ENCODE measurements at places on chromosomes 2 and 18.

DNA sequence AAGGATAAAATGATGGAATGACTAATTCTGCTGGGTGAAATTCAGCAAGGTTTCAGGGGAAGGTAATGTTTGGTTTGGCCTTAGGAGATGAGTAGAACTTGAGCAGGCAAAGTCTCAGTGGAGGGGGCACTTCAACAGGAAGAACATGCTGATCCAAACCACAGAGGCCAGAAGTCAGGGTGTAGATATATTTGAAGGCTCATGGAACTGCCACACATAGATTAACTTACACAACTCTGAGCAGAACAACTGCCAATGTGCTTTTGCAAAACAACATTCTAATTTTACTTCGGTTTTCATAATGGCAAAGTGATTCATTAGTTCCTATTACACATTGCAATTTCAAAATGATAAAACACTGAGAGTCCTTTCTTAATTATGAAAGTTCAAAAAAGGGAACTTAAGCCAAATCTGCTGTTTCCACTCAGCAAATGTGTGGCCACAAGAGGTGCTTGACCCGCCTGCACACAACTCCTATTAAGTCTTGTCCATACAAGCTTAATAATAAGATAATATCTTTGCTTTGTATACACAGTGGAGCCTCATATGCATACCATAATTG lies 284.8 kb downstream of the MREG start:
- peak; percentile 89 for DNase-seq

GRCh38 chr18:23662309-23663263 lies at the start of gene ANKRD29:
ANKRD29 (minus strand) TSS chr18:23662911; CDS start chr18:23662730, 181 bp downstream.
- no peak for DNase-seq

GRCh38 chr2:72028996-72029395 lies 118.7 kb downstream of the CYP26B1 start:
- DNase-seq, result no peak

DNA sequence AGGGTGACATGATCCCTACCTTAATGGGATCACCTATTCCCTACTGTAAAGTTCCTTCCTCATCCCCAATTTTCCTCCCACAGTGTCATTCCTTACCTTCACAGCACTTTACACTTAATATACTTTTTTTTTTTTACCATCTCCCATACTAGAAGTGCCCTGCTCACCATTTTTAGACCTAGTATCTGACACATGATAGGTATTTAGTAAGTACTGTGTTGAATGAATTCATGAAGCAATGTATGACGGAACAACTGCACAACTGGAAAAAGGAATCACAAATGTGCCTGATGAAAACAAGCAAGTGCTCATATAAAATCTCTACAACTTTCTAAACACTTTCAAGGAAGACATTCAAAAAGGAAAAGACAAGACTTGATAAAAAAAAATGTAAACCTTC lies 77.0 kb upstream of the ST8SIA5 start:
- DNase-seq, result no peak

DNA sequence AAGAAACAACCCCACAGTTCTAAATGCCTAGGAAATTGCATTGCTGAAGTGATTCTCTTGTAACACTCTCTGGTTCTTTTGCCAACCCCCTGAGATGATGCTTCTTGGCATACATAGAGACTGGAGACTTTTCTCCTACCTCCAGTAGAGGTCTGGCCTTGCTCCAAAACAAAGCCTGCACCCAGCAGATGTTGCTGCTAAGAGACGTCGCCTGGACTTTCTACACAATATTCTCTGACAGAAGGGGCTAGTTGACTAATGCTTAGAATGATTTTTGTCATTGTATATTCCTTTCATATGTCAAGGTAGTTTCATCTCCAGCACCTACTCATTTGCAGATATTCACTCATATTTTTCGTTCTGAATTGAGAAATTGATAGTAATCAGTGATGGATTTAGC lies 24.6 kb downstream of the SOWAHC start:
- DNase-seq, result peak; percentile 57

GRCh38 chr18:46793565-46793964 lies 36.7 kb upstream of the ST8SIA5 start:
- DNase-seq, result no peak

- DNase-seq, result no peak
Measured at GRCh38 chr2:138356178-138356577, 145.4 kb upstream of the SPOPL start.

GRCh38 chr2:127584516-127585033 lies 49.1 kb downstream of the MYO7B start:
- DNase-seq, result no peak

GRCh38 chr2:180385601-180386201 lies 378.6 kb upstream of the CWC22 start:
- no peak for DNase-seq

- DNase-seq, result no peak
Measured at GRCh38 chr2:38375696-38376345, 1.3 kb downstream of the ATL2 start.

DNA sequence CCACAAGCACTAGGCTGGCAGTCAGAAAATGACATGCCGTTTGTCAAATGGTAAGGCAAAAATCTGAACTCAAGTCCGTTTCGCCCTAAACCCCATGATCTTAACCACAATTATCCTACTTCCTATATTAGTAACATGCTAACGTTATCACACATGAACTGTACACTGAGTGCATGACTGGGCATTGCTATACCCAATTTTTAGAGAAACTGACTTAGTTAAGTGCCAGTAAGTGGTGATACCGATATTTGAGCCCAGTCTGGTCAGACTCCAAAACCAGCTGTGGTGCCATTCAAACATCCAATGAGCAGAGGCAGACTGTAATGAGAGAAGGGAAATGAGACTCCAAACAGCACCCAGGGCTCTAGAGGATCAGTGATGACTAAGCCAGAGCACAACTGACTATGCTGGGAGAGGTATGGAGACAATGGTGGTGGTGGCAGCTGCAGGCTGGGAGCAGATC lies 311.7 kb upstream of the PKDCC start:
- no peak for DNase-seq

GRCh38 chr18:62245177-62245576 lies 58.1 kb downstream of the RELCH start:
- DNase-seq, result no peak

DNA sequence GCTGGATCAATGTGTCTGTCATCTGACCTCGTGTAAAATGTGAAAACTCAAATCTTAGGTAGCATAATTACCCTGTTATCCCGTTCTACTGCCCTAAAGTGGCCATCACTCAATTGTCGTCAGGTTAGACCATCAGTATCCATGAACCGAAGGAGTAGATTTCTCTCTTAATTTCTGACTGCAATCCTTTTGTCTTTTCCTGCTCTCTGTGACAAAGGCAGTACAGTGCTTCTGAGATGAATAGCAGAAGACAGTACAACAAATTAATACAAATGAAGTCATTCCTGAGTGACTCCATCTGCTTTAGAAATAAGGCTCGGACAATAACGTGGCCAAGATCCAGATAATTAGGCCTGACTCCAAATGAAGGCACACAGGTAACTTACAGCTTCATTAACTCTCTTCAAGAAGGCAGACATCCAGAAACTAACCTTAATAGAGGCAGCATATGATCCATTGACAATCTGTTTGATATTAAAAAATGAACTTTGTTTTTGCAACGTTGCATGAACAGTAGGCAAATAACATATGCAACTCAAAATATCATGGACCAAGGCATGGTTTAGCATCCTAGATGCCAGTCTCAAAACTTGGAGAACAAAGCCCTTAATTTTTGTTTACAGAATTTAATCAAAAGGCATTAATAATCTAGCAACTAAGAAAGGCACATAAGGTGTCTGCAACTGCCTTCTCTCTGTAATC lies 96.7 kb upstream of the CDH20 start:
- no peak for DNase-seq

- DNase-seq, result no peak
Measured at GRCh38 chr2:136328207-136328795, 210.4 kb upstream of the CXCR4 start.

- DNase-seq, result no peak
Measured at GRCh38 chr2:16008856-16009255, 68.5 kb downstream of the MYCN start.

GRCh38 chr18:76967721-76968472 lies 145.5 kb downstream of the ZNF236 start:
- DNase-seq, result no peak

DNA sequence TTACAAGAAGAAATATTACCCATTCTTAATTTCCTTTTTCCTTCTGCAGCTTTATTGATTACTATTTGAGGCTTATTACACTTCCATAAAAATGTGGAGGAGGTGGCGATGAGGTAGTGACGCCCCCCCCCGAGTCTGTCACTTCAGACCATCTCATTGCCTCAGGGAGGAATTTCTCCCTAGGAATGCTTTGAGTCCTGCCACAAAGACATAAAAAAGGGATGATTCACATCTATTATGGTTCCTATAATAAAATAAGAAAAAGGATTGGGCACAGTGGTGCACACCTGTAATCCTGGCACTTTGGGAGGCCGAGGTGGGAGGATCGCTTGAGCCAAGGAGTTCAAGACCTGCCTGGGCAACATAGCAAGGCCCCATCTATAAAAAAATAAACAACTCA lies 93.7 kb downstream of the AOX1 start:
- DNase-seq, result no peak

GRCh38 chr18:6982398-6982797 lies 135.2 kb downstream of the LAMA1 start:
- DNase-seq, result no peak

- DNase-seq, result no peak
Measured at GRCh38 chr2:60309336-60309735, 244.1 kb downstream of the BCL11A start.

DNA sequence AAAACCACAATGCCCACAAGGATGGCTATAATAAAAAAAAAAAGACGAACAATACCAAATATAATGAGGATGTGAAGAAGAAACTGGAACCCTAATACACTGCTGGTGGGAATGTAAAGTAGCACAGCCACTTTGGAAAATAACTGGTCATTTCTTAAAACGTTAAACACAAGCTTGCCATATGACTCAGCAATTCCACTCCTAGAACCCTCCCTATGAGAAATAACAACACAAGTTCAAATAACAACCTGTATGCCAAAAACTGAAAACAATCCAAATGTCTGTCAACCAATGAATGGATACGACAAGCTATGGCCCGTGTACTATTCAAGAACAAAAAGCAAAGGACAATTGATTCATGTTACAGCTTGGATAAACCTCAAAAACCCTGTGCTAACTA lies 7.0 kb upstream of the ALPK2 start:
- peak; percentile 15 for DNase-seq

- no peak for DNase-seq
Measured at GRCh38 chr2:84077496-84077895, 381.6 kb downstream of the SUCLG1 start.

- no peak for DNase-seq
Measured at GRCh38 chr2:117714110-117714509, 100.4 kb upstream of the DDX18 start.

DNA sequence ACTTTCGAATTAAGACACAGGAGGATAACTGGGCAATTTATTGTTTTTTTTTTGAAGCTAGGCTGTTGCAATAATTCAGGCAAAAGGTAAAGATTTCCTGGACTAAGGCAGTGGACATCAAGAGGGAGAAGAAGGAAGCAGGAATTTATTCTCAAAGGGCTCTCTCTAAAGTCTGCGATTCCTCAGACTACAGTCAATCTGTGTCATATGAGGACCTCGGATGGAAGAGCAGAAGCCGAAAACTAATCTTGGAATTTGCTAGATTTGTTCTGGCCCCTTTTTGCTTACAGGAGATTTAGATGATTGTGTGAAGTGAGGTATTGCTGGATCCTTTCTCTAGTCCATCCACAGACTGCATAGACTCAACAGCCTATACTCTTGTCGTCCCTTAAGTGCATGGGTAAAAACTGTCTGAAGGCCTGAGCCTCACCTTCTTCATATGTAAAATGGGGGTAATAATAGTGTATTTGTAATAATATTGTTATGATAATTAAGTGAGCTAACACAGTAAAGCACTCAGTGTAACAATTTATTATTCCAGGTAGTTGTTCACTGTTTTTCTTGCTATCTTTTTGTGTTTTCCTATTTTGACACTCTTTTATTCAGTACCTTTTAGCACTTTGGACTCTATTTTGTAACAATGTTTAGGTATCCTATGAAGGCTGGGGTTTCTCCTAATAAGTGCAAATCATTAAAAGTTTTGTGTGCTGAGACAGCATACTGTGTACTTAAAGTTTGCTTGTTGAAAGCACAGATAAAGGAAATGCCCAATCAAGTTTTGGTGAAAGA lies 54.2 kb upstream of the NT5C1B start:
- DNase-seq, result no peak

DNA sequence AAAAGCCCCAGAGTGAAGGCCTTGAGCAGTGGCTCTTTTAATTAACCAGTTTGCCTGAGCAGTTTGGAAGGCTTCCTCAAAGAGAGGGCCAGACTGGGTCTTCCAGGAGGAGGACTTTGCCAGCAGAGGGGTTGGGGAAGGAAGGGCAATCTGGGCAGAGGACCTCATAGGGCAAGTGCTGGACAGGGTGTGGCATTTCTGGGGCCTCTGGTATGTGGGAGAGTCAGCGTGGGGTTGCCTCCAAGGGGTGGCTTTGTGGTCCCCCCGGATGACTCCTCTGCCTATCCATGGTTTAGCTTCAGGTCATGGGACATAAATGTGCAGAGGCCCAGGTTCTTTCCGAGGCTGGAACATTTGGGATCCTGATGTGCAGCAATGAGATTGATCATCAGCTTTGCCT lies 12.6 kb downstream of the GLI2 start:
- DNase-seq, result no peak

DNA sequence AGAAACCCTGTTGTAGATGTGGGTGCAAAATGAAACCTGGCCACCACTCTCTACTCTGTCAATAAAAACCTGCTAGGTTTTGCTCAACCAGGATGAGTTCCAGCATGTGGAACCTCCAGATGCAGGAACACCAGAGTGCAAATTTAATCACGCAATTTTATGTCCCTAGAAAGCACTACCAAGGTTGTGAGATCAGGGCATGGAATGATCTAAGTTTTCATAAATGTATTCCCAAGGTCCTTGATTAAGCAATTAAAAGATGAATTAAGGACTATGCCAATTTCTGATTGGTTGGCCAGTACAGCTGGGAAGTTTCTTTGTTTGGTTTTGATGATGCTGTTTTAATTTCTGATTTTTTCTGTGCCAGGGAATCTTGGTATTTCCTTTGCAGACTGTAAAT lies 179.2 kb downstream of the KCNS3 start:
- no peak for DNase-seq

GRCh38 chr2:3291113-3291512 lies 86.5 kb downstream of the EIPR1 start:
- DNase-seq, result no peak

DNA sequence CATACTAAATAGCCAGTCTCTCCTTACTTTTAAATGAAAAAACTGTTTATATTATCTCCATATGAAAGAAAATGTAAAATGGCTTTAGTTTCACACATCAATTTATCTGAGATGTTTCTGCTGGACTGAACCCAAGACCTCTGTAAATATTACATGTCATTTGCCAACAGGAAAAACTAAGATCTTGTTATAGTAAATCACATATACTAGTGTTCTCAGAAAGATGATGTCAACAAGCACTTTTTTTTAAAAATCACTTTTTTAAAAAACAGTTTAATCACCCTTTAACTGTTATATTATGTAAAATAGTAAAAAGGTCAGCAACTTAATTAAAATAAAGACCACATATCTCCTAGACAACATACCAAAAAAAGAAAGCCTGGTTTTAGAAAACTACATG lies 46.3 kb downstream of the PTPN2 start:
- no peak for DNase-seq

- DNase-seq, result no peak
Measured at GRCh38 chr2:225122007-225122406, 79.7 kb upstream of the DOCK10 start.

- no peak for DNase-seq
Measured at GRCh38 chr18:32438173-32438572, 32.5 kb downstream of the GAREM1 start.

Data from smooth muscle cell of the brain vasculature (primary cell).